T-helper 1 cell (primary cell): ENCODE measurements at places on chromosomes 13 and 19.

DNA sequence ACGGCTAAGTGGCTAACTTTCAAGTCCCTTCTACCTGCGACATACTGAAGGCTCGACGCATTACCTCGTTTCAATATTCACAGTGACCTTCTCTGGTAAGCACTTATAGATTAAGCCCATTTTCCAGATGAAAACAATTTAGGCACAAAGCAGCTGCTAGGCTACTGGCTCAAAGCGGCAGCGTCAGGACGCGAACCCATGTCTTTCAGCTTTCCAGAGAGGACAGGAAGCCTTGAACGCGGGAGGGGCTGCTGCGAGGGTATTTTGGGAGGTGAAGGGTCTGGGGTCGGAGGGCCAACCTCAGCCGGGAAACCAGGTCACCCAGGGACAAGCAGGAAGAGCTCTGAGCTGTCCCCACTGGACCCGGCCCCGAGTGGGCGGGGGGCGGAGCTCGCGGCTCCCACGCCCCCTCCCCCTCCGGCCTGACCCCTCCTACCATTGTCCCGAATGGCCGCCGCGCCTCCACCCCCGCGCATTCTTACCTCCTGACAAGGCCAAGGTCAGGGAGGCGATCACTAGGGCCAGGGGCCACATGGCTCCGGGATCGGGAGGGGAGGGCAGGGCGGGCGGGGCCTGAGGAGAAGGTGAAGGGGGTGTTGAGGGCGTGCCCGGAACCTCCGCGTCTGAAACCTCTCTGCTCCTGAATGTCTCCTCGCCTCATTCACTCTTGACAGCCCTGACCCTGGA lies at the start of gene KLK13:
Gene KLK13, minus strand, starts transcription at position 559 of the 687 bp plus-strand sequence. Its CDS starts 25 bp downstream, at position 534.
- DNase-seq: no peak

- DNase-seq: no peak
These were observed 18.8 kb downstream of the HIPK4 start for GRCh38 chr19:40370997-40371801.

GRCh38 chr19:40274585-40275544 lies 10.3 kb downstream of the AKT2 start:
- peak; percentile 13 for DNase-seq

DNA sequence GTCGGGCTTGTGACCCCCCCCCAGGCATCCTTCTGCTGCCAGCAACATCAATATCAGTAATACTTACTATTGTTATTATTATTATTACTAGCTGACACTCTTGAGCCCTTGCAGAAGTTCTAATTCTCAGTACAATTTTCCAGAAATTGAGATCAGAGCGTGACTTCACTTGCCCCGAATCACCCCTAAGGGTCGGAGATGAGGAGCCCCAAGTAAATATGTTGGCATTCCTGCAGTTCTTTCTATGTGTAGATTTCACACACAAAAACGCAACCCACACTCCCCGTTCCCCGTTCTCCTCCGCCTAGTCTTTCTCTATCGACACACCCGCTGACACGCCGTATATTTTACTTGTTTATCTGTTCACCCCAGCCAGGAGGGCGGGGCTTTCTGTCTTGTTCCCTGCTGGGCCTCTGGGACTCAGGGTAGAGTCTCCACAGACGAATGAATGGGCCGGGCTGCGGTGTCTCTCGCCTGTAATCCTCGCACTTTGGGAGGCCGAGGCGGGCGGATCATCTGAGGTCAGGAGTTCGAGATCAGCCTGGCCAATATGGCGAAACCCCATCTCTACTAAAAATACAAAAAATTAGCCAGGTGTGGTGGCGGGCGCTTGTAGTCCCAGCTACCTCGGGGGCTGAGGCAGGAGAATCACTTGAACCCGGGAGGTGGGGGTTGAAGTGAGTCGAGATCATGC lies 14.7 kb downstream of the TLE5 start:
- peak; percentile 61 for DNase-seq

GRCh38 chr19:3045885-3046697 lies 16.2 kb downstream of the TLE5 start:
- no peak for DNase-seq

- no peak for DNase-seq
These were observed at the start of gene STAP2 for GRCh38 chr19:4338441-4339355. Gene STAP2 (minus strand): TSS chr19:4338827. CDS start chr19:4338753, 74 bp downstream.

GRCh38 chr13:98260357-98261164 lies 83.5 kb upstream of the RNF113B start:
- DNase-seq: no peak

GRCh38 chr19:49362929-49363267 lies 682 bp upstream of the TEAD2 start:
- no peak for DNase-seq

- no peak for DNase-seq
These were observed 171.9 kb downstream of the ITGBL1 start for GRCh38 chr13:101624210-101624922.

DNA sequence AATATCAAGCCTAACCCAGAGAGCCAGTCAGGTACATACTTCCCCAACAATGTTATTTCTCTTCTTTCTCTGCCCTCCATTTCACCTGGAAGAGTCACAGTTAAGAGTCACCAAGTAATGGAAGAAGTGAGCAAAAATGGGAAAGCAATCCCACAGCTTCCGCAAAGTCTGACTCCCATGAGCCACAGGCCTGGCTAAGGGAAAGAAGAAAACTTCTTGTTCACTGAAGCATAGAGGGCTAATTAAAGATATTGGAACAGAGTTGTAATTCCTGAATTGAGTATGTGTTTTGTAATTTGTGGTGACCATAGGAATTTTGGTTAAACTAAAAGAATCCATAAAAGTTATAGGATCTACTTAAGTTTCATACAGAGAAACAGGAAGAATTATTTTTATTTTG lies 830.9 kb upstream of the PCDH20 start:
- DNase-seq: no peak

GRCh38 chr19:49863935-49864320 lies 3.4 kb downstream of the PNKP start:
- no peak for DNase-seq

GRCh38 chr19:39506944-39507714 lies 7.8 kb upstream of the SELENOV start:
- no peak for DNase-seq

DNA sequence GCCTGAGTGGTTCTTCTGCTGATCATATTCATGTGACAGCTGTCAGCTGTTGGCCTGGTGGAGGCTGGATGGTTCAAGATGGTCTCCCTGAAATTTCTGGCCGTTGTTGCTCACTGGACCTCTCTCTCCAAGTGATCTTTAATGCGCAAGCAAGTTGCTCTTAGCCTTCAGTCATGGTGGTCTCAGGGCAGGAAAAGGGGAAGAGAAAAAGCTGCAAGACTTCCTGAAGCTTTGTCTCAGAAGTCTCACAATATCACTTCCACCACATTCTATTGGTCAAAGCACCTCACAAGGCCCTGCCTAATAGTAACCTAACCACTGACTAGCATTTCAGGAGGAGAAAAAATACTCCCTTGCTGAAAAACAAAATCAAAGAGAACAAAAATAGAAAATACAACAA lies 1.6 kb upstream of the ZNF567 start:
- DNase-seq: no peak

DNA sequence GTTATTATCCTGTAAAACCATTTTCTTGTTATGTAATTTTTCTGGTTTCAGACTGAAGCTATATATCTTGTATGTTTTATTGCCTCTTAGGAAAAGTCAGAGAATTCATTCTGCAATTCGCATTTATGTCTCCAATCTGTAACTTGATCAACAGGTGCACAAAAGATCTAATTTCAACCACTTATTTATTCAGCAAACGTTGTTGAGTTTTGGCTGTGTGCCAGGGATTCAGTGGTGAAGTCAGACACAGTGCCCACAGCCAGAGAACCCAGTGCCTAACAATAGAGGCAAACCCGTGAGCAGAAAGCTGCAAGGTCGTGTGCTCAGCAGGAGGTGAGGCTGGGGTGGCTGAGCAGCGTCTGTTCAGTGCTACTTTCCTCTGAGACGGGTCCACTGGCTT lies 119.5 kb upstream of the MCF2L start:
- DNase-seq: no peak

DNA sequence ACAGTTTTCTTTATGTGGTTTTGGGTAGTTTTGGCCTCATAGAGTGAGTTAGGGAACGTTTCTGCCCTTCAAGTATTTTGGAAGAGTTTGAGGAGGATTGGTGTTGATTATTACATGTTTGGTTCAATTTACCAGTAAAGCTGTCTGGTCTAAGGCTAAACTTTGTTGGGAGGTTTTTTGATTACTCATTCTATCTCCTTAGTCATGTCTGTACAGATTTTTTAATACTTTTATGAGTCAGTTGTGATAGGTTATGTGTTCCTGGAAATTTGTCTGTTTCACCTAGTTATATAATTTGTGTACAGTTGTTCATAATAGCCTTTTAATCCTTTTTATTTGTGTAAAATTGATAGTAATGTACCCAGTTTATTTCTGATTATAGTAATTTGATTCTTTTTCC lies 20.4 kb downstream of the RNF17 start:
- no peak for DNase-seq

GRCh38 chr13:73672492-73672891 lies 461.7 kb downstream of the KLF12 start:
- no peak for DNase-seq

- DNase-seq: no peak
These were observed 31.1 kb downstream of the AP1M1 start for GRCh38 chr19:16228637-16229321.

DNA sequence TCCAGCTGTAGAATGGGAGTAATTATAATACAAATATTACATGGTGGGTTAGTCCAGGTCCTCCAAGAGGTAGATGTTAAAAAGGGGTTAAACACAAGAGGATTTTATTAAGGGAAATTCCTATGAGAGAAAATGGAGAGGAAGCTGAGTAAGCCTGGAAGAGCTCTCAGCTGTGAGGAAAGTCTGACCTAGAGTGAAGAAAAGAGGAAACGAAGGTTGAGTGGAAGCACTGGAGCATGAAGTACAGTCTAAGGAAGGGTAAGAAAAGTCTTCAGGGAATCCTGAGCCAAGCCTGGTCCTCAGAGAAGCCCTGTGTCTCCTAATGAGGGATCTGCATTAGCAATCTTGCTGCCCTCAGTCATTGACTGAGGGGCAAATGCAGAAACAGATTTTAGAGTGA lies 506.2 kb downstream of the GPC5 start:
- no peak for DNase-seq

- DNase-seq: no peak
These were observed 11.3 kb downstream of the NMRK2 start for GRCh38 chr19:3944018-3944721.

GRCh38 chr13:38180126-38180525 lies 169.5 kb upstream of the UFM1 start:
- no peak for DNase-seq

DNA sequence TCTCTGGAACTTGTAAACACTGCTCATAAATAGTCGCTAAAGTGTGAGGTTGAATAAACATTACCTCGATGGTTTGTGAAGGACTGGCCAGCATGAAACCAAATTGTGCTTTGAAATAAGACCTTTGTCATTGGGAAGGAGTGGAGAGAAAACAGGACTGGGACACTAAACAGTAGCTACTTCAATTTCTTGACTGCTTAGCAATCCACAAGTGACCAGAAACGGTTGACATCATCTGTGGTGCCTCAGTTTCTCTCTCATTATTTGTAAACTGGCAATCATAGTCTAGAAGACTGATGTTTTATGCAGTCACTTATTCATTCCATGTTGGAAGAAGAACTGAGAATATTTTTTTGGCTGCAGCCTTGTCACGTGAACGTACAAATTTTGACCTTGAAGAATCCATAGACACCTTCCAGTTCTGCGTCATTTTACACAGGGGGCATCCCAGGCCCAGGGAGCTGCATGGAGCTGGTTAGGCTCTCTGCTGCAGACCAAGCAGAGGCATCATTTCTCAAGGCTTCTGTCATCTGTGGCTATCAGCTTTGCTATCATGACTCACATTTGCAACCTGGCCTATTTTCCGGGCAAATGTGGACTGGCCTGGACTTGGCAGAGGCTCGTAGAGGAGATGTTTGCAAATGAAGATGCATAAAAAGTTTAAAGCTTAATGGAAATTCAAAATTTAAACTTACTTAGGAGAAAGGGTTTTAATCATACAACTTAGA lies 391.8 kb downstream of the FGF9 start:
- DNase-seq: no peak

DNA sequence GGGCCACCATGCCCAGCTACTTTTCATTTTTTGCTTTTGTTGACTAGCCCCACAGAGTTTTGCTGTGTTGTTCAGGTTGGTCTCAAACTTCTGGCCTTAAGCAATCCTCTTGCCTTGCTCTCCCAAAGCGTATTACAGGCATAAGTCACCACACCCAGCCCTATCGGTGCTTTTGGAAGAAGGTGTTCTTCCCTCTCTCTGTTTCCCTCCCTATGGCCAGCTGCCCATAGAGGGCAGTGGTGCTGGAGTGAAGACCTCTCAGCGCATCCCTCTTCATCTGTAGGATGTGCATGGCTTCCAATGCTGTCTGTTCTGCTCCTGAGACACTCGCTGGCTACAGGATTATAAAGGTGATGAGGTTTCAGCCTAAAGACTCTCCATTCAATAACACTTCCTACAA lies 1.3 kb upstream of the CD22 start:
- no peak for DNase-seq

- no peak for DNase-seq
These were observed 29.9 kb downstream of the UCHL3 start for GRCh38 chr13:75579529-75579928.

DNA sequence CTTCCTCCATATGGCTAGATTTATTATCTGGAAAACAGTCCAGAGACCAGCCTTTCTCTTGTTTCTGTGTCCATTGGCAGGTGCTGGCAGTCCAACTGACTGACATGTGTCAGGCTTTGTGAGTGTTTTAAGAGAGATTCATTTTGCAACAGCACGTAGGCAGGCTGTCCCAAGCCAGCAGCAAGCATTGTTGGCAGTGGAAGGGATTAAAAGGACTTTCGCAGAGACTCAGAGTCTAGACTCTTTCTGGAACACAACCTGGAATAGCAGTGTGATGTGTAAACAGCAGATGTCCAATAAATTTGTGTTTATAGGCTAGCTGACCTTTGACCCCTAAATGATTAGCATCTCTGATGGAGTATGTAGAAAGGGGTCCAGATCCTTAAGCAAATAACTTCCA lies 222.2 kb upstream of the SERP2 start:
- no peak for DNase-seq

GRCh38 chr13:23960566-23961156 lies 63.4 kb upstream of the C1QTNF9B start:
- DNase-seq: peak; percentile 41

DNA sequence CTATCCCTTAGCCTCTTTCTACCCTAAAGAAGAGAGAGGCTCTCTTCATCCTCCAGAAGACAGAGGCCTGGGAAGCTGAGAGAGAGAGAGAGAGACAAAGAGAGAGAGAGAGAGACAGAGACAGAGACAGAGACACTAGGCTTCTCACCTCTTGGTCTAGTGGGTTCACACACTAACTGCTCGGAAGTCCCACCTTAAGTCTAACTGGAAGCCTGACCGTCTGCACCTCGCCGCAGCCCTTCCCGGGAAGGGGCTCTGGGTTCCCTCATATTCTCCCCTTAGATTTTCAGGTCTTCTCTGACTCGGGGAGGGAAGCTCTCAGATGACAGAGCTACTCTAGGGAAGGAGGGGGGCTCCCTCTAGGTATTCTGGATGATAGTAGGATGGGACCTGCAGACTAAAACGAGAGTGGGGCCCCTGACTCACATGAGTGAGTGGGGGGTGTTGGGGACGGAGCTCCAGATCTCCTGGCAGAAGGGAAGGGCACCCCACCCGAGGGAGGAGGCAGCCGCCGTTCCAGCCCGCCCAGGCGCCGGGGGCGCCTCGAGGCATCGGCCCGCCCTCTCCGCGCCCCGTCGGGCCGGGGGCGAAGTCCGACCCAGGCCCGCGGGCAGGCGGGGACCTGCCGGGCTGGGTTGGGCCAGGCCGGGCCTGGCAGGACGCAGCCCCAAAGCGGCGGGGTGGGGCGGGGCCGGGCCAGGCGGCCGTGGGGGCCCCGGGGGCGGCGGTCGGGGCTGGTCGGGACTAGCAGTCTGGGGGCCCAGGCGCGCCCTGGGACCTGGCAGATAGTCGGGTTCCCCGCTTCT lies 2.0 kb upstream of the JUNB start:
- DNase-seq: no peak

- DNase-seq: no peak
These were observed 5.0 kb upstream of the MTIF3 start for GRCh38 chr13:27455331-27455855.
